ENCODE measurements at places on chromosomes 6 and 20.

GRCh38 chr6:135053406-135053805 lies 1.2 kb downstream of the HBS1L start:
- DNase-seq, result no peak

DNA sequence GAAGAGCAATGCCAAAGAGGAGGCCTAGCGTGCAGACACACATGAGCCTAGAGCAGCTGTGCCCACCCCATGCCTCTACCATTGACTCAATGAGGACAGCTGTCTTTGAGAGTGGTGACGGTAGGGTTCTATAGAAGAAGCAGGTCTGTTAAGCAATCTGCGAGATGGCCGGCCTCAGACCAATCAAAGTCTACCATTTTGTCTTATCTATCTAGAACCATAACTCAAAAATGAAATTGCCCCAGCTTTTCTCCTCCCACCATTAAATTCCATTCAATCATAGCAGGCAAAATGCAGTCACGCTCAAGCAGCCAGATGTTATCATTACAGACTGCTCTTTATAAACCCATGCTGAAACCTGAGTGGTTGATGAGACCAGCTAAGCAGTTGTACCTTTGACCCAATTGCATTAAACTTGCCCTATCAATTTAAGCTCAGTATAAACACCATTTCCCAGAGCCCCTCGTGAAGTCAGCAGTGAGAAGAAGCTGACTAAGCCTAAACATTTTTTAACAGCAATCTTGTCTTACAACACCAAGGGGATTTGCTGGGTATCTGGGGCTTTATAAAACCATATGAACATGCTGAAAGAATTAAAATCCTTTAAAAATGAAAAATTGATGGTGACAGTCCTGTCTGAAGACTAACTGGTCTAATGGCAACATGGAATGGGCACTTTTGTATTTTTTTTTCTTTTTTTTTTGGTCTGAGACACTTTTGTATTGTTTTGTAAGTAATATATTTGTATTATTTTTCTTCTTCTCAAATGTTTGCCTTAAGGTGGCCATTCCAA lies 57.5 kb downstream of the FOXC1 start:
- DNase-seq, result no peak

- DNase-seq, result no peak
These were observed 598.6 kb downstream of the TBC1D32 start for GRCh38 chr6:120735641-120736040.

- DNase-seq, result no peak
These were observed 58.7 kb upstream of the SLC2A12 start for GRCh38 chr6:134111062-134111677.

GRCh38 chr20:40942006-40942405 lies 86.6 kb upstream of the TOP1 start:
- no peak for DNase-seq

GRCh38 chr6:21284166-21284565 lies 309.4 kb upstream of the SOX4 start:
- DNase-seq, result no peak
